ENCODE measurements at places on chromosomes 5 and 9.

GRCh38 chr5:108084105-108084504 is 297.8 kb downstream of the FBXL17 start:
- no peak for DNase-seq

GRCh38 chr5:113122053-113122452 is 145.5 kb downstream of the DCP2 start:
- no peak for DNase-seq

GRCh38 chr5:146862641-146863040 is 15.9 kb downstream of the PPP2R2B start:
- no peak for DNase-seq

- DNase-seq, result no peak
These were observed 11.7 kb downstream of the MPDZ start for GRCh38 chr9:13267743-13268142.

DNA sequence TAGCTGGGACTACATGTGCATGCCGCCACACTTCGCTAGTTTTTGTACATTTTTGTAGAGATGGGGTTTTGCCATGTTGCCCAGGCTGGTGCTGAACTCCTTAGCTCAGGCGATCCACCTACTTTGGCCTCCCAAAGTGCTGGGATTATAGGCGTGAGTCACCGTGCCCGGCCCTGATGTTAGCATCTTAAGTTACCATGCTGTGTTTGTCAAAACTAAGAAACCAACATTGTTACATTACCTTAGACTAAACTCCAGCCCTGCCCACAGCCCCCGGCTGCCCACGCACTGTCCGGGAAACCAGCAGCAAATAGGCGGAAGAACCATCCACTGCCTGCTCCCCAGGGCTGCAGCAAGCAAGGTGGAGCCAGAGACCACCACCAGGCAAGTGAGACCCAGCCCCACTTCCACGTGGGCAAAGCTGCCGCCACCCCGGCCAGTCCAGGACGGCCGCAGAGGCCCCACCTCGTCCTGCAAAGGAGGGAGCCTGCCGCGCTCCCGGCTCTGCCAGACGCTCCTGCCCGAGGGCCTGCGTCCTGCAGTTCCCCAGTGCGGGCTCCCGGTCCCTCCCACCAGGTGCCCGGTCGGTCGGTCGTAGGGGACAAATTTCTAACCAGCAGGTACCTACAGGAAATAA is 35.7 kb upstream of the TXN start:
- no peak for DNase-seq

GRCh38 chr5:133220851-133221674 is 169.2 kb downstream of the HSPA4 start:
- DNase-seq, result no peak

Measured in NCI-H187 treated with DMSO at 0.1 percent for 48 hours (cell line).